ENCODE measurements at places on chromosomes 3 and 15. TPM values are rescaled to one million over a fixed set of nuclear protein-coding genes. Genes with fewer than 3 reads are reported as not detected.

Gene GOLGA6A
- 0.82 TPM for total RNA-seq

Gene WDR49
- total RNA-seq = 1.4 TPM

Gene IMP3
- 22.9 TPM for total RNA-seq

Gene RGMA
- not detected for total RNA-seq

Gene MAGEL2
- total RNA-seq = not detected

Gene FGF12
- total RNA-seq = not detected

Gene RPL29
- 797 TPM for total RNA-seq

DNA sequence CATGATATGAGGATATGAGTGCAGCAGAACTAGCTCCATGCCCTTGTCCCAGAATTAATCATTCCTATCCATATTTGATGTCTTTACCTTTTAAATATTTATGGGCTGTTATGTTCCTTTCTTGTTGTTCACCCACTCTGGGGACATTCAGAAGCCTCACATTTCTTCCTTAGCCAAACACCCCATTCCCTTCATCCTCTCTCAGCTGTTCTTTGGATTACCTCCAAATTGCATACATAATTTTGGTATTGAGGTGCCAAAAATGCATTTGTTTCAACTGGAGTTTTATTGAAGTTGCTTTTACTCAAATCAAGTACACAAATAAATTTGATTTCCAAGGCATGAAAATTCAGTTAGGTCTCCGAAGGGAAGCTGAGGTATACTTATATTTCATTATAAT, 51.4 kb downstream of the CHL1 start:
- H3K4me1 ChIP-seq = no peaks in the 10 kb centered on the region
- DNase-seq = no peak
- H3K27me3 ChIP-seq = no peaks in the 10 kb centered on the region

DNA sequence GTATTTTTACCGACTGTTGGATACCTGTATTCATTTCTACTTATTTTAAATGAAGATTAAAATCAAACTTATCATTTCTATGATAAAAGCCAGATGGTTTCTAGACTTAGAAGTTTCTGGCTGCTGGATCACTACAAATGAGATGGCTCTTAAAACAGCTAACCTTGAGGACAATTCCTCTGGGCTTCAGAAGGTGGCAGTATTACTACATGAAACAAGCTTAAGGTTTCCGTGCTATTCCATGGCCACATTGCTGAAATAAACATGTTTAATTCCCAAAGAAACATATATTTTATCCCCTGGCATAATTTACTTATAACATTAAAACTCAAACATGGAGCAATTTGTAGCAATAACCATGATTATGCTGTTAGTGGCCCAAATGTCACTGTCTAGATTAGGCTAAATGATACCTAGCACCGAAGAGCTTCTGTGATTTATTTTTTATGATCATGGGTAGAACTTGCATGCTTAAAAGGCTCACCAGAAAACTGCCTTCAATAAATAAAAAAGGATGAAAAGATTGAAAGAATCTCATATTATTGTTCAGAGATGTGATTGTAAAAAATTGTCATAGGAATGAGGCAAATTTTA, 204.0 kb upstream of the NANOGP8 start:
- no peaks in the 10 kb centered on the region for H3K36me3 ChIP-seq
- no peak overlapping the region for H3K27ac ChIP-seq
- H3K27me3 ChIP-seq = no peaks in the 10 kb centered on the region
- H3K4me1 ChIP-seq = no peaks in the 10 kb centered on the region

DNA sequence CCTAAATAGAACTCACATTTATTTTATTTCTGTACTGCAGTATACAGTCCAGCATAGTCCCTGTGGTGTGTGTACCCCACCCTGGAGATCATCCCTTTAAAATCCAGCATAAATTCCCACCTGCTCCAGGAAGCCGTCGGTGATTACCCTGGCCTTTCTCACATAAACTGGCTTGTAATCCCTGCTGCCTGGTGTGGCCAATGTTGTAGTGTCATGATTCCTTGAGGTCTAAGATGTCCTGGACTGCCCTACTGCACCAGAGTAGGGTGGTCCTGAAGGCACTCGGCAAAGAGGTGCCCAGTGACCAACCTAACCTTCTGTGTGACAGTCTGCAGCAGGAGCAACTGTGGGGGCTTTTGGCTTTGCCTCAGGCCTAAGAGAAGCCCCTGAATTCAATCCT, 58.9 kb downstream of the ITGA11 start:
- no peak for DNase-seq
- H3K27ac ChIP-seq = no peak overlapping the region
- H3K36me3 ChIP-seq = no peaks in the 10 kb centered on the region

DNA sequence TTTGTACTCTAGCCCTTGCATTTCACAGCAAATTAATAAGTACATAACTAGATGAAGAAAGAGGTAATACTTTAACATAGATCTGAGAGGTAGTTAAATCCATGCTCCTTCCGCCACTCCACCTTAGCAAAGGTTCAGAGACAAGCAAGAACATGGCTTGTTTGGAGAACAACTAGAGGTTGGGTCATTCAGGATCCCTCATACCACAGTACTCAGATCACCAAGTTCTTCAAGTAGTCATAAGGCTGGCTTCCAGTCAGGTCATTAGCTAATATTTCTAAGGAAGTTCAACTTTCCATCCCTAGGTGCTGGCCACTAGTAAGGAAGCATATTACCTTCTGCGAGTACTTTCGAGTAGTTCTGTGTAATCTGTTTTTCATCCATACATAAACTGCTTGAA, 44.1 kb downstream of the CD200R1 start:
- H3K4me1 ChIP-seq = peaks cover 2% of the 10 kb centered on the region
- H3K27me3 ChIP-seq = no peaks in the 10 kb centered on the region
- no peak for DNase-seq
- H3K27ac ChIP-seq = no peak overlapping the region
- H3K36me3 ChIP-seq = no peaks in the 10 kb centered on the region

- H3K27me3 ChIP-seq = no peaks in the 10 kb centered on the region
- peaks cover 23% of the 10 kb centered on the region for H3K4me1 ChIP-seq
- H3K27ac ChIP-seq = no peak overlapping the region
- peaks cover 4% of the 10 kb centered on the region for H3K36me3 ChIP-seq
Observed at GRCh38 chr15:68211656-68212320, 6.7 kb upstream of the CALML4 start.

DNA sequence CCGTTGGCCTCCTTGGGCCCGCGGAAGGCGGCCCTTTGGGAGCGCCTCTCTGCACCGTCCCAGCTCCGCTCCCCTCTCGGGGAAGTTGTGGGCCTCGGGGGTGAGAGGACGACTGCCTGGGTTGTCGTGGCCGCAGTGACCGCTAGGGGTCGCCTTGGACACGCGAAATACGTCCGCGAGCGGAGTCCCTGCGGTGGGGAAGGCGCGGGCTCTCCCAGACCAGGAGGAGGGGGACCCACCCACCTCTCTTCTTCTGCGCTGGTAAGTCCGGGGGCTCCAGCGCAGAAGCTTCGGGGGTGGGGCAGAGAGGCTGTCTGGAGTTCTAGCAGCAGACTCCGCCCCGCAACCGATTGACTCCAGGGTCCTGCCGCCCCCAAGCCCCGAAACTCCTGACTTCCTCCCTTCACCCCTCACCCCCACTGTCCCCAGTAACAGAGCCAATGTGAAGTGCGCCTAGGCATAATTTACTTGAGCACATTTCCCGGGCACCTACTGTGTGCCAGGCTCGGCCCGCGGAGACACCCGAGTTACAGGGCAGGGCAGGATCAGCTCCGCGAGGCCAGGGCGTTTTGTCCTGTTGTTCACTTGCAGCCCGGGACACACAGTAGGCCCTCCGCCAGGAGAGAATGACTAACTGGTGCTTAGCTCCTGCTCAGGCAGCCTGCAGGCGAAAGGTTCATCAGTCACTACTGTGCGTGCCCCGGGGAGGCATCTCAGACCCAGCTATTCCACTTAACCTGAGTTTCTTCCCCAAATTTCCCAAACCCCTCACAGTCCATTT, 32.8 kb downstream of the DNASE1L3 start:
- peaks cover 2% of the 10 kb centered on the region for H3K27me3 ChIP-seq
- DNase-seq = peak; percentile 91
- H3K27ac ChIP-seq = no peak overlapping the region
- peak overlapping the region; percentile 27 for H3K4me3 ChIP-seq
- no peaks in the 10 kb centered on the region for H3K36me3 ChIP-seq
- H3K4me1 ChIP-seq = peaks cover 21% of the 10 kb centered on the region

- no peaks in the 10 kb centered on the region for H3K36me3 ChIP-seq
- H3K27me3 ChIP-seq = no peaks in the 10 kb centered on the region
- H3K4me1 ChIP-seq = no peaks in the 10 kb centered on the region
- no peak overlapping the region for H3K27ac ChIP-seq
- no peak overlapping the region for H3K4me3 ChIP-seq
Observed at GRCh38 chr3:106425026-106425425, 556.2 kb upstream of the CBLB start.

- H3K4me1 ChIP-seq = peaks cover 22% of the 10 kb centered on the region
- H3K27ac ChIP-seq = no peak overlapping the region
- H3K27me3 ChIP-seq = peaks cover 23% of the 10 kb centered on the region
- H3K4me3 ChIP-seq = no peak overlapping the region
- DNase-seq = no peak
- no peaks in the 10 kb centered on the region for H3K36me3 ChIP-seq
Observed at GRCh38 chr3:50269977-50270413, 1.0 kb downstream of the SEMA3B start.

DNA sequence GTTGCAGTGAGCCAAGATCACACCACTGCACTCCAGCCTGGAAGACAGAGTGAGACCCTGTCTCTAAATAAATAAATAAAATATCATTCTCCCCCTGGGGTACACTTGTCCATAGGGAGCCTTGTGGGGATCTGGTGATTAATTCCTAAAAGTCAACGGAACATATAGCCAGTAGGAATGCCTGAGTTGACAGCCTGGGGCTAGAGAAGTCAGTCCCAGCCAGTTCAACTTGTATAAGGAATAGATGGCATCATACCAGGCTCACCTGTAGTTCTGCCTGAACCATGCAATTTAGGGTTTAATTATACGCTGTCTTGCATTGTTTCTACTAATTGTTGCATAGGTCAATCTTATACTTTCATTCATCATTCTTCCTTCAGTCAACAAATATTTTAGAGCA, 5.9 kb upstream of the BOC start:
- H3K4me3 ChIP-seq = no peak overlapping the region
- H3K4me1 ChIP-seq = no peaks in the 10 kb centered on the region
- no peaks in the 10 kb centered on the region for H3K36me3 ChIP-seq
- DNase-seq = no peak

- no peak overlapping the region for H3K4me3 ChIP-seq
- H3K27ac ChIP-seq = no peak overlapping the region
- H3K4me1 ChIP-seq = no peaks in the 10 kb centered on the region
- peak; percentile 8 for DNase-seq
Observed at GRCh38 chr15:68407886-68408881, 23.8 kb downstream of the ITGA11 start.

GRCh38 chr15:78023081-78023665, 54.3 kb downstream of the TBC1D2B start:
- no peak for DNase-seq
- H3K4me1 ChIP-seq = peaks cover 7% of the 10 kb centered on the region
- no peak overlapping the region for H3K27ac ChIP-seq
- peaks cover 47% of the 10 kb centered on the region for H3K36me3 ChIP-seq
- H3K27me3 ChIP-seq = no peaks in the 10 kb centered on the region

- no peak overlapping the region for H3K27ac ChIP-seq
- no peak overlapping the region for H3K4me3 ChIP-seq
- no peak for DNase-seq
- H3K36me3 ChIP-seq = no peaks in the 10 kb centered on the region
- H3K4me1 ChIP-seq = no peaks in the 10 kb centered on the region
Observed at GRCh38 chr3:50890688-50891344, 216.1 kb downstream of the DOCK3 start.

DNA sequence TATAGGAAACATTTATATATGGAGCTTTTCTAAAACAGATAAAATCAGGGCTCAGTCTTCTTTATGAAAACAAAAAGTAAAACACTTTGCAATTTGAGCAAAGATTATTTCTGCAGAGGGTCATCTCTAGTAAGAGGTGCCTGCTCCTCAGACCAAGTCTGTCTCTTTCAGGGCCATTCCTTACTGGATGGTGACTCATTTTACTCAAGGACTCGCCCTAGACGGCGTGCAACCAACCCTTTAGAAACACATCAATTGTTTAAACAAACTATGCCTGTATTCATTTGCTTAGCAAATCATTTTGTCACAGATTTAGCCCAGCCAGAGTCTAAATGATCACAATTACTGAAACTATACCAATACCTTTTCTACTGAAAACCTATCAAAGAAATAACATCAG, 242.8 kb upstream of the ICE2 start:
- DNase-seq = no peak
- H3K4me3 ChIP-seq = no peak overlapping the region
- peaks cover 18% of the 10 kb centered on the region for H3K4me1 ChIP-seq
- no peak overlapping the region for H3K27ac ChIP-seq
- H3K27me3 ChIP-seq = no peaks in the 10 kb centered on the region

- H3K27ac ChIP-seq = no peak overlapping the region
- no peaks in the 10 kb centered on the region for H3K4me1 ChIP-seq
- no peaks in the 10 kb centered on the region for H3K27me3 ChIP-seq
- no peak for DNase-seq
- peaks cover 5% of the 10 kb centered on the region for H3K36me3 ChIP-seq
- no peak overlapping the region for H3K4me3 ChIP-seq
Observed at GRCh38 chr15:49232236-49232806, 62.3 kb downstream of the GALK2 start.

DNA sequence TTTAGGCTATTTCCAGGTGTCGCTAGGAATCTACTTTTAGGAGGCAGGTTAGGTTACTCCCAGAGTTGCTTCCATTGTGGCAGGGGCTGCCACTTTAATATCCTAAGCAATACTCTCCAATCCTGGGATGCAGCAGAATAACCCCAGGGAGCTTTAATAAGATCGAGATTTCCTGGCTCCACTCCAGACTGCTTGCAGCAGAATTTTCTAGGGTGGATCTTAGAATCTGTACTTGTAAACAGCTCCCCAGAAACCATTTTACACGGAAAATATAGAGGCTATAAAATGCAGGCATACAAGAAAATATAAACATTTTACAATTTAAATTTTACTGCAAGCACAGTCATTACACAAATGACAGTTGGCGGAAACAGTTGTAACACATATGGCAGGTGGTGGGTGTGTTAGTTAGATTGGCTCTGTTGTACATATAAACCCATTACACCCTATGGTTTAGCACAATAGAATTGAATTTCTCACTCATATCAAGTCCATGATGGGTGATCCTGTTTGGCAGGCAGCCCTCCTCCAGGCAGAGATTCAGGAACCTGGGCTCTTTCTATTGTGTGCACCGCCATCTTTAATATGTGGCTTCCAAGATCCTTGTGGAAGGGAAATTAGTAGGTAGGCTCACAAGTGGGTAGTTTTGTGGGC, 35.0 kb upstream of the TNFAIP8L3 start:
- H3K4me1 ChIP-seq = no peaks in the 10 kb centered on the region
- H3K27me3 ChIP-seq = peaks cover 2% of the 10 kb centered on the region
- no peaks in the 10 kb centered on the region for H3K36me3 ChIP-seq
- DNase-seq = no peak
- no peak overlapping the region for H3K27ac ChIP-seq

DNA sequence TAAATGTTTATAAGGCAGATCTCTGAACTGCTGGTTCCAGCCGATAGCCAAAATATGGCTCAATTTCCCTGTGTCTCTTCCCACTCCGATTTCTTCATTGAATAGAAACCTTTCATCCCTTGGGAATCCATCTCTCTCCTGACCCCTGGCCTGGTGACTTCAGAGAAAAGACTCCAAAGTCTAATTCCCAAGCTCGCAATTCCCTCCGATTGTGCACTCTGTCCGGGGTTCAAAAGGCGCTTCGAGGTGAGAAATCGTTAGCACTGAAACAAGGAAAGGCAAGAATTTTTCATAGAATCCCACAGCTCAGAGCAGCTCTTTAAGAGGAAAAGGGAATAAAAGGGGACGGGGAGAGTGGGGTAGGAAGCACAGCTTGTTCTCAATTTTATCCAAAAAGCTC, 18.4 kb upstream of the RAD18 start:
- H3K4me3 ChIP-seq = no peak overlapping the region
- H3K36me3 ChIP-seq = no peaks in the 10 kb centered on the region
- H3K27ac ChIP-seq = no peak overlapping the region
- no peaks in the 10 kb centered on the region for H3K4me1 ChIP-seq
- DNase-seq = no peak

All from natural killer cell (primary cell).